ENCODE measurements at places on chromosomes 6 and 20.

GRCh38 chr6:11700118-11700718 lies 78.4 kb downstream of the ADTRP start:
- DNase-seq: no peak

GRCh38 chr20:39574061-39574460 lies 611.9 kb downstream of the DHX35 start:
- no peak for DNase-seq

DNA sequence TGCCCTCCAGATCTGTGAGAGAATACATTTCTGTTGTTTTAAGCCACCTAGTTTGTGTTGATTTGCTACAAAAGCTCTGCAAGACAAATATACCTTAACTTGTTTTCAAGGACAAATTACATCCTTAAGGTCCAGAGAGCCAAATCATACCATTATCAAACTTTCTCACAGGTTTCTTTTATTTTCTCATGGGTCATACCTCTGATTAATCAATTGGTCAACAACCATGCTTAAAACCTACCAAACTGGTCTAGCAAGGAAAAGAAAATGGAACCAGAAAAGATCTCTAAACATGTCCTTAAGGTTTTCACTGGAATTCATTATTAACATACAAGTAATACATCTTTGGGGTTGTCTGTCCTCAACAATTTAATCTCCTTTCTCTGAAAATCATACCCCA lies 535.0 kb downstream of the CD83 start:
- DNase-seq: no peak

GRCh38 chr20:49210101-49210756 lies 9.0 kb upstream of the DDX27 start:
- DNase-seq: no peak

DNA sequence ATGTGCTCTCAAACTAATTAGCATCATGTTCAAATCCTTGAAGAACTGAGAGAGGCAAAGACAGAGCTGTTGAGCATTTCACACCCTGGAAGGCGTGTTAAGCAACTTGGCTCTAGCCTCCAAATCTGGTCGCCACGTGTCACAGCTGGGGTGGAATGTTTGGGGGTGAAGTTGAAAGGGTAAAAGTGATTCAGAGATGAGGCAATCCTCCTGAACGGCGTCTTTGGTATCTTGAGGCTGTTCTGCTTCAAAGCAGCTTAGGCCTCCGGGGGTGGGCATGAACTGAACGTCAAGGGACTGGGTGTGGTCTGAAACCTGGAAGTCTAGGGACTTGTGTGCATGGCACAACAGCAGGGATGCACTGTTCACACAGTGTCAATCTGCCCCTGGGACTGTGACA lies 62.3 kb downstream of the TRAM2 start:
- DNase-seq: no peak

DNA sequence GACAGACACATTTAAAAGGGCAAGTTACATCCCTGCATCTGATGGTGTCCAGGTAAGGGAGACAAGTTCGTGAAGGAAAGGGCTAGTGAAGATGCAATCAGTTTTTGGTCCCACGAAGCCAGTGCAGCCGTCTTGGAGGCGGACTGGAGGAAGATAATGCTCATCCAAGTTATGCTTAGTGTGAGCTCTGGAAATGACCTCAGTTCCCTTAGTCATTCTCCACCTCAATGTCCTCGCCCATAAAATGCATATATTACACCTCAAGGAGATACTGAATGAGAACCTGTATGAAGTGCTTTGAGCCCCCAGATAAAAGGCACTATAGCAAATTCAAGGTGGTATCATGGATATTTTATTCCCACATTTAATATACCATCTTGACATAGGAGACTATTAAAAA lies 358.8 kb downstream of the ADGRB3 start:
- no peak for DNase-seq

- DNase-seq: no peak
These were observed 1.4 kb upstream of the DAAM2 start for GRCh38 chr6:39790772-39791171.

DNA sequence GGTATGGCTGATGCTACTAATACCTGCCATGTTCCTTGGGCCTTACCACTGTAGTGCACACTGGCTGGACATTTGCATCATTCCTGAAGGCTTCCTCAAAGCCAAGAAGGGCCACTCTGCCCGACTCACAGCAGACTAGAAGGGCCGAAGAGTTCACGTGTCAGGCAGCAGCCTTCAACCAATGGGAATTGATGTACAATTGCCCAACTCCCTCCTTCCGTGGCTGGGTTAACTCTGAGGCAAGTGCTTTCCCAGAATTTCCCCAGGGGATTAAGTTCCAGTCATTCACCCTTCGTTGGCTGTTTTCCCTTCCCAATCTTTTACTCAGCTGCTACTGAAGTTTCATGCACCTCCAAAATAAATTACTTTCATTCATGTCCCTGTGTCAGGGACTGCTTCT lies 29.8 kb downstream of the PSMB9 start:
- no peak for DNase-seq

DNA sequence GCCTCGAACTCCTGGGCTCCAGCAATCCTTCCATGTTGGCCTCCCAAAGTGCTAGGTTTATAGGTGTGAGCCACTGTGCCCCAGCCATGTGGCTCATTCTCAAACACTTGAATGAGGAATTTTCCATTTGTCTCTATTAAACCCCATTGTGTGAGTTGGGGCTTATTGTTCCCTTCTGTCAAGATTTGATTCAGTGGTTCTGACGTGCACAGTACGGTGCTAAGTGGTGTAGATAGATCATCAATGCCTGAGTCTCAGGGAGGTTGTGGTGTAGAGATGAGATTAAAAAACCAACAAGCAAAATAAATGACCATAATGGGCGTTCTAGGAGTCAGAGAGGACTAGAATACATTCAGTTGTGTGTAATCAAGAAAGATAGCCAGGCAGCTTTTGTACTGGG lies 335.6 kb downstream of the PRL start:
- DNase-seq: no peak

DNA sequence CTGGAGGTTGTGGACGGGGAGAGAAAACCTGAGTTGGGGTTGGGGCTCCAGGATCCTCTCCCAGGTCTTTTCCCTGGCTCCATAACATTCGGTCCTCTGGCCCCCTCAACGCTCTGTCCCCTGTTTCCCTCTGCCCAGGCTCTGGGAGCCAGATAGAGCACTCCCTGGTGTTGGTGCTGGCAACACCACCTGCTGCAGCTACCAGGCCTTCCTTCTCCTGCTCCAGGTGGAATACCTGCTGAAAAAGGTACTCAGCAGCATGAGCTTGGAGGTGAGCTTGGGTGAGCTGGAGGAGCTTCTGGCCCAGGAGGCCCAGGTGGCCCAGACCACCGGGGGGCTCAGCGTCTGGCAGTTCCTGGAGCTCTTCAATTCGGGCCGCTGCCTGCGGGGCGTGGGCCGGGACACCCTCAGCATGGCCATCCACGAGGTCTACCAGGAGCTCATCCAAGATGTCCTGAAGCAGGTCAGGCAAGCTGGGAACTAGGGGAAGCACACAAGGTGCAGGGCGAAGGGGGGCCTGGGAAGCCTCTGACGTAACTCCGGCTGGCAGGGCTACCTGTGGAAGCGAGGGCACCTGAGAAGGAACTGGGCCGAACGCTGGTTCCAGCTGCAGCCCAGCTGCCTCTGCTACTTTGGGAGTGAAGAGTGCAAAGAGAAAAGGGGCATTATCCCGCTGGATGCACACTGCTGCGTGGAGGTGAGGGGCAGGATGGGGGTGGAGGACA lies 14.6 kb downstream of the DEF6 start:
- no peak for DNase-seq

DNA sequence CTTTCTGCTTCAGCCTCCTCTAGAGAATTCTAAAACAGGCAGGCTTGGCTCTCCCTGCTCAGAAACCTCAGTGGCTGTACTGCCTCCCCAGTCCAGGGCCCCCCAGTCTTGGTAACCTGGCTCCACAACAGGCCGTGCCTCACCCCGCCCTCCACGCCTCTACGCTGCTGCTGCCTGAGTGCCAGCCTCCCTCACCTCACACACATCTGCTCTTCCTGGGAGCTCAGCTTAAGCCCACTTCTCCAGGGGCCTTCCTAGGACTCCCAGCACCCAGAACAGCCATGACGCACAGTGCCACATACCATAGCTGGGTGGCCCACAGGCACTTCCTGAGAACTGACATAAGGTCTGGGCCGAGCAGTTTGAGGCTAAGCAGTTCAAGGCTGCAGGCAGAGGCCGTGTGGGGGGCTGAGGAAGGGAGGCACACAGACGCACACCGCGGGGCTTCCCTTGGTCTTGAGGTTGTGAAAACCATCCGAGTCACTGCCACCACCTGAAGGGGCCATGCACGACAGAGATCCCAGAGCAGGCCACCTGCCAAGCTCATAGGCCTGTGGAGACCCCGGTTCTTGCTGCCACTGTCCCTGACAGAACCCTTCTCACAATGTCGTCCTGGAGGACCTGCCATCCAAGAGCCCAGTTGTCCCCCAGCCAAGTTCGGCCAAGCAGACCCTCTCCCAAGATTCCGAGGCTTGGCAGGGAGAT lies 42.6 kb downstream of the DSTN start:
- no peak for DNase-seq
